ENCODE measurements at places on chromosomes 6 and 20.

- no peak for DNase-seq
These were observed 94.0 kb upstream of the SLC2A12 start for GRCh38 chr6:134146268-134147033.

DNA sequence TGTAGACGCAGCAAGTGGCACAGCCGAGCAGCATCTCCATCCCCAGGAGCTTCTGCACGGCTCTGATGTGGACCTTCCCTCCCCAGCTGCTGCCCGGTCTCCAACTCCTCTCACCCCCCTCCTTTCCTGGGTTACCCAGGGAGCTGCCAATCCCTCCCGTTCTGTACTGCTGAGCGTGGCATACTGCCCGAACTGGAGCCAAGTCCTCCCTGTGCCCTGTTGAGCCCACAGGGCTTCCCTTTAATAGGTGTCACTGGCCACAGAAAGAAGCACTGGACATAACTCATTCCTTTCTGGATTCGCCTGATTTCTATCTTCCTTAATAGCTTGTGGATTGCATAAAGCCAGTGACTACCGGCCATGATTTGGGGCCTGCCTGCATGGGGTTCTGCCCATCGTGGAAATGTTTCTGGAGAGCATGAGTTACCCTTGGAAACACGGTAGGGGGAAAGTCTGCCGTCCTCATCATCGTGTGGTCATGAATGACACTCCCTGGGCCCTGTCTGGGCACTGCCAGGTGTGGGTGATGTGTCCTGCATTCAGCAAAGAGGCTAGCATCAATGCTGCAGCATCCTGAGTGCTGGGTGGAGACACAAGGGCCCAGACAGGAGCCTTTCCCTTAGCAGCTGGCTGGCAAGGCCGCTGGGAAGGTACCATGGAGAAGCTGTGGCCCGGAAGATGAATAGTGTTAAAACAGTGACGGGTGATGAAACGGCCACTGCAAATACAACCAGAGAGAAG lies 189.7 kb downstream of the SYNDIG1 start:
- no peak for DNase-seq

DNA sequence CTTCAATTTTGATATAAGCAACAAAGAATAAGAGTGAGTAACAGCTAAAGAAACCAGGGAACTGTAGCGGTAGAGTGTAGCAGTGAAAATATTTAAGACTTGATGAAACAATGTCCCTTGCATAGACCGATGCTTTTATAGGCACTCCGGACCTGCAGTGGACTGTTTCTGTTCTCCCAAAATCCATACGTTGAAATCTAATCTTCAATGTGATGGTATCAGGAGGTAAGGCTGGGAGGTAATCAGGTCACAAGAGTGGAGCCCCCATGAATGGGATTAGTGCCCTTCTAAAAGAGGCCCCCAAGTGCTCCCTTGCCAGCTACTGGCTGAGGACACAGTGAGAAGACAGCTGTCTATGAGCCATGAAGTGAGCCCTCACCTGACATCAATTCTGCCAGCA lies 260.4 kb downstream of the ADGB start:
- DNase-seq, result no peak

DNA sequence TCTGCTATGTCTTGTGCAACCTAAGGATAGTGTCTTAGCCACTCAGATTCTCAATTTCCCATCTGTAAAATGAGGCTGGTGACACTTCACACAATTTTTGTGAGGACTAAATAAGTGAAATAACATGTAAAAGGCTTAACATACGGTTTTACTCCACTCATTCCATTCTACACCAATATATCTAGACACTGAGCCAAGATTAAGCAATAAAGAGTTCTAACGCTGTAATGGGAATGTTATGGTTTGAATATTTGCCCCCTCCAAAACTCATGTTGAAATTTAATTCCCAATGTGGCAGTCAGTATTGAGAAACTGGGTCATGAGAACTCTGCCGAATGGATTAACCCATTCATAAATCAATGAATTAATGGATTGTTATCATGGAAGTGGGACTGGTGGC lies 301.0 kb downstream of the HACE1 start:
- DNase-seq, result no peak

GRCh38 chr6:140977403-140977802 lies 1155.3 kb upstream of the GJE1 start:
- DNase-seq, result no peak

All from stimulated activated CD4-positive, alpha-beta T cell treated with anti-CD3 and anti-CD28 coated beads, Interleukin-15, amount 100 ng/mL, for 48 hours (primary cell).